ENCODE measurements at places on chromosomes 3 and 15. TPM values are rescaled to one million over a fixed set of nuclear protein-coding genes. Genes with fewer than 3 reads are reported as not detected.

Gene COL6A5
- not detected for total RNA-seq

DNA sequence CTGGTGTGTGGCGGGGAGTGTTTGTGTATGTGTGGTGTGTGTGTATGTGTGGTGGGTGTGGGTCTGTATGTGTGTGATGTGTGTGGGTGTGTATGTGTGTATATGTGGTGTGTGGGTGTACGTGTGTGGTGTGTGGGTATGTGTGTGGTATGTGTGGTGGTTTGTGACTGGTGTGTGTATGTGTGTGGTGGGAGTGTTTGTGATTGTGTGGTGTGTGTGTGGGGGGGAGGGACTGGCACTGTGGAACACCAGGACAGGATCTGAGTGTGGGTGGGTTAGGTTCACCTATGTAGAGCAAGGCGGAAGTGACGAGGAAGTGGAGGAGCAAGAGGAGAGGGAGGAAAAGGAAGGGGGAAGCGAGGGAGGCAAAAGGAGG, 510.8 kb downstream of the SHQ1 start:
- no peak for DNase-seq
- no peak overlapping the region for H3K27ac ChIP-seq
- no peaks in the 10 kb centered on the region for H3K27me3 ChIP-seq
- H3K36me3 ChIP-seq: no peaks in the 10 kb centered on the region

Gene IL5RA
- total RNA-seq: 0.56 TPM

Gene MBD4
- total RNA-seq: 17.1 TPM

DNA sequence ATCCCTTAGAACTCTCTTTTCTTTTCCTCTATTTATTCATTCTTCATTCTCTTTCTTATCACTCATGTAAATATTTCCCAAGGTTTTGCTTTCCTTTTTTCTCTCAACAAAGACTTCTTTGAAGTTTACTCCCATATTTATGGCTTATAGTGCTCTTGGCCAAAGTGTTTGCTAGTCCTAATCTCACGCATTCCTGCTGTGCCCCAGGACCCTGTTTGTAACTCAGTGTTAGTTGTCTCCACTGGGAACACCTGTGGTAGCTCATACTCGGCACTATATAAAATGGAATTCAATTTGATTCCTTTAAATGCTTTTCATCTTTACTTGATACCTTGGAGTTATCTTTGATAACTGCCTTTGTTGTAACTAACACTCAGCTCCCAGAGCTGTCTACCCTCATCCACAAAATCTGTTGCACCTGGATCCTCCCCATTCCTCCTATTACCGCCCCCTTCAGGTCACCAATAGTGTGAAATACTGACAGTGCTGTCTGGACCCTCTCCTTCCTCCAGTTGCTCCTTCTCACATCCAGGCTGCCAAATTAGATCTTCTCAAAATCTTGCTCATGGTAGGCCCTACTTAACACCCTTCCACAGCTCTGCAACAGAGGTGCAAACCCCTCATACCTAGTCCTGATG, 76.8 kb downstream of the TIGIT start:
- no peak overlapping the region for H3K27ac ChIP-seq
- H3K36me3 ChIP-seq: no peaks in the 10 kb centered on the region
- H3K4me3 ChIP-seq: no peak overlapping the region
- DNase-seq: no peak
- peaks cover 5% of the 10 kb centered on the region for H3K4me1 ChIP-seq
- H3K27me3 ChIP-seq: no peaks in the 10 kb centered on the region

GRCh38 chr15:69315402-69316110, 16.8 kb downstream of the PAQR5 start:
- H3K36me3 ChIP-seq: no peaks in the 10 kb centered on the region
- H3K4me1 ChIP-seq: no peaks in the 10 kb centered on the region
- no peak for DNase-seq
- H3K27me3 ChIP-seq: no peaks in the 10 kb centered on the region
- H3K27ac ChIP-seq: no peak overlapping the region

DNA sequence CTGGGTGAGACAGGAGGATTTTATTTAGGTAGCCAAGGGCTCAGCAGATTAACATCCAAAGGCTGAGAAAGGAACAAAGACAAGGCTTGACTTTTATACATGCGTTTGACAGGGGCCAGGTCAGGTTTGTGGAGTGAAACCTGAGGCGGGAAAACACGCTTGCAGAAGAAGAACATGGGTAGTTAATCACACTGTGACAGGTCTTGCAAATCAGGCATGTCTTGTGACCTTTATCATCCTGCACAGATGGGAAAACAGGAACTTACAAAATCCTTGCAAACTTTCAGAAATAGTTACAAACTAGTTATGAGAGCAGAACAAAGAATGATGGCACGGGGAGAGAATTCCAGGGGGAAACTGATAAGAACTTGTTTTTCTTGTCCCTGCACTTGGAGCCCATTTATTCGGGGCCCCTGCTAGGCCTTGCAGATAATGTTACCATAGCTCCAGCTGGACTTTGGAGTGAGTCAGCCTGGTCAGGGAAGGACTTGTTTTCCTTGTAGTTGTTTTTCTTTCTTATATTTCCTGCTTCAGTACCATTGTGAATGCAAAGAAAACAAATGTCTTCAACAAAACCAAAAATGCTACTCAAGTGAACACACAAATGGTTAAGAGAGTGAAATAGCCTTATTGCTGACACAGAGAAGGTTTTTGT, 965.9 kb upstream of the ROBO1 start:
- no peaks in the 10 kb centered on the region for H3K4me1 ChIP-seq
- H3K36me3 ChIP-seq: no peaks in the 10 kb centered on the region
- no peak overlapping the region for H3K4me3 ChIP-seq
- no peak for DNase-seq
- H3K27me3 ChIP-seq: no peaks in the 10 kb centered on the region

- no peak overlapping the region for H3K27ac ChIP-seq
- no peaks in the 10 kb centered on the region for H3K36me3 ChIP-seq
- H3K4me1 ChIP-seq: no peaks in the 10 kb centered on the region
- H3K27me3 ChIP-seq: no peaks in the 10 kb centered on the region
- H3K4me3 ChIP-seq: no peak overlapping the region
These were observed 23.5 kb upstream of the LRTM1 start for GRCh38 chr3:54951405-54951804.

- peak overlapping the region; percentile 78 for H3K27ac ChIP-seq
- H3K4me1 ChIP-seq: peaks cover 18% of the 10 kb centered on the region
- H3K27me3 ChIP-seq: no peaks in the 10 kb centered on the region
- peak; percentile 57 for DNase-seq
These were observed 12.4 kb downstream of the TNK2 start for GRCh38 chr3:195895861-195896360.

Gene SH2D7
- not detected for total RNA-seq

DNA sequence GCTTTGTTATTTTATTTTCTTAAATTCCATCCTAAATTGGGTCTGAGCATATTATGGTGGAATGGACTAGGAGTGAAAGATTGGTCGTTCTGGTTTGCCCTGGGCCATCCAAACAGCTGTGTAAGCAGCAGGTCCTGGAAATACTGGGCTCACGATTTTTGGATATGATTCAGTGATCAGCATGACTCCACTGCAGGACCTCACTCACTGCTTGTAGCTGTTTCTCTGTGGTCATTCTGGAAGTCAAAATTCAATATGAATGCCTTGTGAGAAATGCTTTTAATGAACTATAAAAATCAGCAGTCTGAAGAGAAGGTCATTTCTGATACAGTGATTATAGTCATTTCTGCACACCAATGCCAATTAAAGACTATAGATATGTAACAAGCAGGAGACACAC, 185.0 kb downstream of the RBMS3 start:
- no peak overlapping the region for H3K4me3 ChIP-seq
- no peak overlapping the region for H3K27ac ChIP-seq
- no peaks in the 10 kb centered on the region for H3K36me3 ChIP-seq
- no peaks in the 10 kb centered on the region for H3K4me1 ChIP-seq
- no peak for DNase-seq

DNA sequence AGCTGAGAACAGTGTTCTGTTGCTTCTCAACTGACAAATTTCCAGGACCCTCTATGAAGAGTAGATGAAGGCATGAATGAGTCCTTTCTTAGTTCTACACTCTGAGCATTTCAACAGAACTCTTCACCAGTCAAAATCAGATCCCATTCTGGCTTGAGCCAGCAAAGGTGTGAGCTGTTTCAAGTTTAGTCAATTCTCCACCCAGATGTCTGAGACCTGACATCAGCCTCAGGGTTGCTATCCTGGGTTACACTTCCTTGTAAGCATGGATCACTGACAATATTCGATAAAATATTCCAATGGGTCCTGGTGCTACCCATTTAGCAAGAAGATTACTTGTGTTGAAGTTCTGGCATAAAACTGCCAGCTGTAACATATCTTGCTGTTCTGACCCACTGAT, 97.6 kb upstream of the PPP2R3A start:
- H3K27me3 ChIP-seq: no peaks in the 10 kb centered on the region
- H3K4me3 ChIP-seq: no peak overlapping the region
- H3K36me3 ChIP-seq: no peaks in the 10 kb centered on the region
- H3K4me1 ChIP-seq: no peaks in the 10 kb centered on the region
- H3K27ac ChIP-seq: no peak overlapping the region

GRCh38 chr15:51267703-51268083, 70.7 kb downstream of the CYP19A1 start:
- DNase-seq: no peak
- H3K4me3 ChIP-seq: no peak overlapping the region
- H3K4me1 ChIP-seq: peaks cover 3% of the 10 kb centered on the region
- no peak overlapping the region for H3K27ac ChIP-seq
- no peaks in the 10 kb centered on the region for H3K36me3 ChIP-seq

Data from liver (tissue), 10 donors.